ENCODE measurements at places on chromosomes 7 and 10.

DNA sequence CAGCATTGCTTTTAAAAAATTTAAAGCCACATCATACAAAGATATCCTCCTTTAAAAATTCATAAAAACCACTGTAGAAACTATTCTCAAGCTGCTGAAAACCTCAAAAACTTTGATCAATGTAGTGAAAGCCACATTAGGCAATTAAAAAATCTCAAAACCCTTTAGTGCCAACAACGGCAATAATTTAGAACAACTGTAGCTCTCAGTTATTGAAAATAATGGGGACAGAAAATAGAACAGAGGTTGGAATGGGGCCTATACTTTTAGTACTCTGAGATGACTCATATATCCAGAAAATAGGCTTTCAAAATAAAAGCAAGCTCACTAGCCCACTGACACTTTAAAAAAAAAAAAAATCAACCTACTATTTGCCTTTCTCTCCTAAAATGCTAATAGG lies 87.5 kb downstream of the GSAP start:
- DNase-seq = no peak

- DNase-seq = no peak
Measured at GRCh38 chr10:3816995-3817394, 32.0 kb upstream of the KLF6 start.

GRCh38 chr7:29946428-29947186 lies 43.0 kb downstream of the SCRN1 start:
- DNase-seq = no peak

- no peak for DNase-seq
Measured at GRCh38 chr7:71470326-71470725, 338.4 kb downstream of the GALNT17 start.

DNA sequence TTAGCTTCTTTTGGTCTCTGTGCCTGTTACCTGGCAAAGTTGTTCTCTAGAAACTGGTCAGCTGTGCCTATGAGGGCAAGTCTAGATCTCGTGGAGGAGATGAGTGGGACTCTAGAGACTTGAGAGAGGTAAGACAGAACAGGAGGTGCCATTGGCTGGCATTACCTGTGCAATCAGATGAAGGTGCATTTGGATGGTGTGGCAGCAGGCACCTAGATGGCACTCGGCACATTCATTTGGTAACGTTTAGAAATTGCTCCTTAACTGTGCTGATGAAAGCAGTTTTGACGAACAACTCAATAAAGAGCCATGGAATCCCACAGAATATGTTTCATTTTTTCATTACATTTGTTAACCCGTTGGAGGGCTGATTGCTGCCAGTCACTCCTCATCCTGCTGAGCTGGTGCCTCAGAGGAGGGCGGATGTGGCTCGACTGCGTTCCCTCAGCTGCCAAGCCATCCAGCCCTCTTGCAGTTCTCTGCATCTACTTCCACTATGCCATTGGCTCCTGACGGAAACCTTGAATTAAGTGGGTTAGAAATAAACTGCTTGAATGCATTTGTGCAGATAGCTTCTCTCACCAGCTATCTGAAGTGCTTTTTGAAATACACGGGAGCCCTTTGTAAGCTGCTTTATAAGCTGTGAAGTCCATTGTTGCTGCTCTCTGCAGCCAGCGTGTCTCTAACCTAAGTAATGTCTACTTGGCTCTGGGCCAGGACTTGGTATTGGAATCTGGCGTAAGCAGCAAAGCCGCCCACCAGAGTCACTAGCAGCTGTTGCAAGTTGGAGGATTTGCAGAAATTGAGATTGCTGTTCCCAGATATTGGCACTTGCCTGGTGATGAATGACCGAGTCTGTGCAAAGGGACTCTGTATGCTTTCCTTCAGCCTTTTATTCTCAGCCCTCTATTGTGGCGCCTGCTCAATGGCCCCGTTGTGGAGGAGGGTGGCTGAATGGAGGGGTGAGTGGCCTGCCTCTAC lies 87.4 kb downstream of the LRRC4 start:
- no peak for DNase-seq

DNA sequence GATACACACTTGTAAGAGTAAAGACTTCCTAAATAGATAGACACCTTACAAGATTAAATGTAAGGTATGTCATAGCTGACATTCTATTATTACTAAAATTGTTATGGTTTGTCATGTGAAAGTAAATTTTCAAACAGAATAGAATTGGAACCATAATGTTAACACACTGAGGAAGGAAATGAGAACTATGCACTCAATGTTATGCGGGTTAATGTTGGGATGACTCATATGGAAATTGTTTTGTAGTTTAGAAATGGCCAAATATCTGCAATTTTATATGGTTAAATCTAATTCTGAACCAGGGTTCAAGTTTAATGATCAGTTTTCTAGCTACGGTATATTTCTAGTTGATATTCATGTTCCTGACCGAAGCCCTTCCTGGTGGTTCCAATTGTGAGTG lies 214.2 kb upstream of the ADO start:
- no peak for DNase-seq

- DNase-seq = no peak
Measured at GRCh38 chr10:113283189-113283588, 269.7 kb upstream of the HABP2 start.

DNA sequence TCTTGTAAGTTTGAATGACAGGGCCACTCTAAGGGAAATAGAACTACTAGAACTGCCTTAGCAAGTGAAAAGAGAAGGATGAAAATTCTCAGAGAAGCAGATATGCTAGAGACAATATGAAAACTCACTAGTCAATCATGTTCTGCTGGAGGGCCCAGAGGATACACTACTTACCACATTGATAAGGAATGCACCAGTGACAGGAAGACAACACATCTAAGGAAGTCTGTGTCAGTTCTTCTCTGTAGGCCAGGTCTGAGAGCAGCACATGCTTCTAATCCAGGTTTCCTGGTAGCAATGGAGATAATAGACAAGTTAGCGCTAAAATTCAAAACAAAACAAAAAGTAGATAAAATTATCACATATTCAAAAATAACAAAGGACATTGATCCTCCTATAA lies 235.2 kb upstream of the AKR1E2 start:
- no peak for DNase-seq

DNA sequence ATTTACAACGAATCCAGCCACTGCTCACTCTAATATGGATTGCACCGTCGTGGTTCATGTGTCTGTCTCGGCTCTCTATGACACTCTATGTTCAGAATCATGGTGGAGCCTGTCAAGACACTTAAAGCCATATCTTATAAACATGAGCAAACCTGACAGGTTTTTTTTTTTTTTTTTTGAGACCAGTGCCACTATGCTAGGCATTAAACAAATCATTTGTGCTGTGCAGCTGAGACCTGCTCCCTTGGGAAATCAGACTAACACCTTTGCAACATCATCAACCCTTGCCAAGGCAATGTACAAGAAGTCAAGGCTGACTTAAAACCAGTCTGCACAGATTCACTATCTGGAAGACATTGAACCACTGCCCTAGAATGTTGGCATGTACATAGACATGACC lies 181.2 kb upstream of the ANK3 start:
- no peak for DNase-seq

- DNase-seq = no peak
Measured at GRCh38 chr7:84847790-84848189, 339.1 kb downstream of the SEMA3D start.

- DNase-seq = no peak
Measured at GRCh38 chr10:9362721-9363120, 1308.2 kb downstream of the GATA3 start.

GRCh38 chr7:113099284-113099919 lies 12.8 kb upstream of the GPR85 start:
- DNase-seq = no peak

DNA sequence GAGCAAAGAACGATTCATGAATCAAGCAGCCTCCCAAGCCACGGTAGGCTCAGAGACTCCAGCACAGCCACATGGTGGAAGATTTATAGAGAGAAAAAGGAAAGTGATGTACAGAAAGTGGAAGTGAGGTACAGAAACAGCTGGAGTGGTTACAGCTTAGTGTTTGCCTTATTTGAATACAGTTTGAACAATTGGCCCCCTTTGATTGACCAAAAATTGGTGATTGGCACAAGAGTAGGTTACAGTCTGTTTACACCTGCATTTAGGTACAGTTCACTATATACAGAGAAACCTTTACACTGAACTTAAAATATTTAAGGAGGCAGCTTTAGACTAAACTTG lies 136.4 kb upstream of the ASAH2 start:
- DNase-seq = no peak

DNA sequence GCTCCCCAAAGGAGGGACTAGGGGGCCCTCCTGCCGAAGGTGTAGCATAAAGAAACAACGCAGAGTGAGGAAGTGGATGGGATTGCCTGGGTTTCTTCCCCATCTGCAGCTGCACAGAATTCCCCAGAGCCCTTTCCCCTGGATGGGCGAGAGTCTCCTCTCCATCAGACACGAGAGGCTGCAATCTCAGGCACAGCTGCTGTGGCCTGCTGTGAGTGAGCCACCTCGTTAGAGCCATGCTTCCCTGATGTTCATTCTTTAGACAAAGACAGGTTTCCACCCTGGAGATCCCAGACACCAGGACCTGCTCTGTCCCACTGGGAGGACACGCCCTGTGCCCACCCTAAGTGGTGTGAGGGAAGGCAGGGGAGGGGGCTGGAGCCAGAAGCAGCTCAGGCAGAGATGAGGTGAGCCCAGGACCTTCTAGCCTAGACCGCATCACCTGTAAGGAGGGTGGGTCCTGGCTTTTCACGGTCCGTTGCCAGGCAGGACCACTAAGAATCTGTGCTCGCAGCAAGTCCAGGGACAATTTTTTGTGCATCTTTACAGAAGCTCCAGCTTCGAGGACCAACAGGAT lies 268.6 kb upstream of the TCERG1L start:
- DNase-seq = no peak

- no peak for DNase-seq
Measured at GRCh38 chr10:46556515-46557318, at the start of gene GPRIN2. GPRIN2 (minus strand) TSS chr10:46556658; CDS start chr10:46550736, 5,922 bp downstream.

DNA sequence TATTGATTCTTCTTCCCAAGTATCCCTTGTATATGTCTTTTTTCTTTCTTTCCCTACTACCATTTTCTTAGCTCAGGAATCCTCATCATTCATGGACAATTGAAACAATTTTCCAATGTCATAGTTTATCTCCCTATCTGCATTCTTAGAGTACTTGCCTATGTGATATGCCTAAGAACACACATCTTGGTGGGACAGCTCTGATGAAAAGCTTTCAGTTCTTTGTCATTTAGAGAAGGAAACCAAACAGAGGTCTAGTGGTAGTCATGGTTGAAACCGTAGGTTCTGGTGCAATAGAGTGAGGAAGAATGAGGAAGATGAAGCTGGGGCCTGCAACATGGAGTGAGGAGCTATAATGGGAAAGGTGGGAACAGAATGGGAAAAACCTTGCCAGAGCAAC lies 28.2 kb downstream of the TDRD1 start:
- no peak for DNase-seq

- no peak for DNase-seq
Measured at GRCh38 chr10:107477266-107477665, 312.8 kb upstream of the SORCS1 start.

GRCh38 chr10:132443605-132443982 lies 46.6 kb downstream of the PWWP2B start:
- peak; percentile 61 for DNase-seq

- DNase-seq = no peak
Measured at GRCh38 chr7:144437370-144438191, 34.1 kb upstream of the NOBOX start.

All from stimulated activated CD4-positive, alpha-beta T cell treated with anti-CD3 and anti-CD28 coated beads, TNF-alpha, amount 100 ng/mL, for 1 hour (primary cell).